ENCODE measurements at places on chromosomes 1 and 21. TPM values are rescaled to one million over a fixed set of nuclear protein-coding genes. Genes with fewer than 3 reads are reported as not detected.

Gene CHAF1B
- total RNA-seq: 9.2 TPM

DNA sequence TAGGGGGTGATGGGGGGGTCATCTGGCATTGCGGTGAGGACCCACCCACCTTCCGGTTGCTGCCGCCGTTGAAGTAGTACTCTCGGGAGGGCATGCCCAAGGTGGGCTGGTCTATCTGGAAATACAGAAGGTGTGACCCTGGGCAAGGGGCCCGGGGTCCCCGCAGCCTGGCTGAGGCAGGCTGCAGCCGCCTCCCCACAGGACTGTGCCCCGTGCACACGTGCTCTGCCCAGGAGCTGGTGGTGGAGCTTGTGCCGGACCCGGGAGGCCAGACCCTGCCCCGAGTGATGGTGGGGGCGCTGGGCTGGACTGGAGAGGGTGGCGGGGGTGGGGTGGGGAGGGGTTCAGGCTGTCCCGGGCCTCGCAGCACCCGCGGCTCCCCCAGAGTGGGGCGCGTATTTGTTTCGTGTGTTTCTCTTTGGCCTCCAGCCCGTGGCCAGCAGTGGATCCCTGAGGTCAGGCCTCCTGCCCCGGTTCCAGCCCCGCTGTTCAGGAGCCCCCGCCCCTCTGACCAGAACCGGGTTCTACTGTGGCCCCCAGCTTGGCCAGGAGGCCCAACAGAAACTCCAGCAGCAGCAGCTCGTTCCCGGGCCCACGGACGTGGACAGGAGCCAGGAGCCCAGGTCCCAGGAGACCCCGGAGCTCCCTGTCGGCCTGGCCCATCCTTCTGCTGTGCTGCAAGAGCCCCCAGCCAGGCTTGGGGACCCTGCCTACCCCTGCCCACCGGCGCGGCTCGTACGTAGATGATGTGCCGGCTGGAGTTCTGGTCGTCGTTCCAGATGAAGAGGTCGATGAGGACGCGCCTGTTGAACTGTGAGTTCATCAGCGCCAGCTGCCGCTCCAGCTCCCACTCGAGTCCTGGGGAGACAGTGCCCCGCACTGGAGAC is 19.2 kb downstream of the PRXL2B start:
- no peak overlapping the region for H3K27ac ChIP-seq
- H3K27me3 ChIP-seq: peaks cover 28% of the 10 kb centered on the region
- no peak for DNase-seq
- no peaks in the 10 kb centered on the region for H3K4me1 ChIP-seq
- no peak overlapping the region for H3K4me3 ChIP-seq
- no peaks in the 10 kb centered on the region for H3K36me3 ChIP-seq

Gene PLEKHA6
- total RNA-seq: 34.0 TPM

Gene LYST
- total RNA-seq: 8.0 TPM

Gene TDRD10
- 0.31 TPM for total RNA-seq

Gene PDC
- not detected for total RNA-seq

Gene HSD3B2
- total RNA-seq: 0.32 TPM

GRCh38 chr1:96016219-96016618 is 705.4 kb upstream of the PTBP2 start:
- H3K4me3 ChIP-seq: no peak overlapping the region
- no peaks in the 10 kb centered on the region for H3K36me3 ChIP-seq
- H3K4me1 ChIP-seq: peaks cover 21% of the 10 kb centered on the region
- H3K27me3 ChIP-seq: no peaks in the 10 kb centered on the region
- no peak overlapping the region for H3K27ac ChIP-seq
- DNase-seq: no peak

Gene KRTAP21-2
- total RNA-seq: not detected

- H3K27ac ChIP-seq: no peak overlapping the region
- H3K4me3 ChIP-seq: no peak overlapping the region
- DNase-seq: no peak
- H3K4me1 ChIP-seq: no peaks in the 10 kb centered on the region
These were observed 67.7 kb downstream of the ALG6 start for GRCh38 chr1:63435161-63435560.

GRCh38 chr1:247552231-247552630 is 3.3 kb downstream of the GCSAML start:
- no peak for DNase-seq
- no peaks in the 10 kb centered on the region for H3K27me3 ChIP-seq
- H3K4me1 ChIP-seq: no peaks in the 10 kb centered on the region
- H3K4me3 ChIP-seq: no peak overlapping the region

DNA sequence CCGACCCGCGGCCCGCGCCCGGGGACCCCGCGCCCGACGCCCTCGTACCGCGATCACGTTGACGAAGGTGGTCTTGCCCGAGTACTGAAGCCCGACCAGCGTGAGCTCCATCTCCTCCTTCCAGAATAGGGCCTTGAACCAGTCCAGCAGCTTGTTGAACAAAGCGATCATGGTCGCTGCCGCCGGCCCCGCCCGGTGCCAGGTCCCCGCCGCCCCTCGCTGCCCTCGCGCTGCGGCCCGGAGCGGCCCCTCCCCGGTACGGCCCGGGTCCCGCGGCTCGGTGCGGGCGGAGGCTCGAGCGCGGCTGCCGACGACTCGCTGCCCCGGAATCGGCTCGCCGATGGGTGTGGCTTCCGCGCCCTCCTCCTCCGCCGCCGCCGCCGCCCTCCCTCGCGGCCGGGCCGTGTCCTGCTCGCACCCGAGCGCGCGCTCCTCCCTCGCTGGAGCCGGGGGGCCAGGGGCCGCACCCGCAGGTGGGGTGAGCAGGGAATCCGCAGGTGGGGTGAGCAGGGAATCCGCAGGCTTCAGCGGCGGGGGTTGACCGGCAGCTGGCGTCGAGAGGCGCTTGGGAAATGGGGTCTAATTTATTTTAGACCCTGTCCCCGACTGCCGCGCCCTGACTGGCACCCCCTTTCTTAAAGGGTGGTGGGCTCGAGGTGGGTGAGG is at the start of gene ARL8A:
TSS of gene ARL8A (minus strand) at position 336 of the 666 bp plus-strand sequence. CDS start at position 171, 165 bp downstream.
- H3K27ac ChIP-seq: peak within 1 kb of the TSS; percentile 98
- no peaks in the 10 kb centered on the region for H3K27me3 ChIP-seq
- H3K4me3 ChIP-seq: peak within 1 kb of the TSS; percentile 86
- H3K4me1 ChIP-seq: peaks cover 19% of the 10 kb centered on the region

- no peaks in the 10 kb centered on the region for H3K27me3 ChIP-seq
- peaks cover 48% of the 10 kb centered on the region for H3K4me1 ChIP-seq
- no peak for DNase-seq
- peak within 1 kb of the TSS; percentile 92 for H3K27ac ChIP-seq
- no peak within 1 kb of the TSS for H3K4me3 ChIP-seq
These were observed at the start of gene ANGPTL1 for GRCh38 chr1:178870944-178871343. TSS of gene ANGPTL1 (minus strand) at chr1:178871077. CDS start at chr1:178865776, 5,301 bp downstream.

Gene CNR2
- total RNA-seq: not detected

DNA sequence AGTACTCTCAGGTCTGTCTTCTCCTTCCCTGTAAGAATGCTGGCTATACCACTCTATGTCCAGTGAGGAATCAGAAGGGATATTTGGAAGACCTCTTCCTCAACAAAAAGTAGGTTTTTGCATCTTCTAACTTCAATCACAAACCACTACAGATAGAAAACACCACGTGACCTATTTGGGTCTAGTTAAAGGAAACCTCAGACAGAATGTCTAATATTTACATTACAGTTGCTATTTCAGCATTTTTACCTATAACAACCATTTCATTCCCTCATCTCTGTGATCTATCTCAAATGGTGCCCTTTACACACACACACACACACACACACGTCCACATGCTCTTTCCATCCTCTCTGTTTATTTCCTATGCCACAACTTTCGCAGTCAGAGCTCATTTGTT is 7.9 kb upstream of the ADORA3 start:
- H3K36me3 ChIP-seq: no peaks in the 10 kb centered on the region
- no peaks in the 10 kb centered on the region for H3K27me3 ChIP-seq
- H3K4me3 ChIP-seq: no peak overlapping the region
- peaks cover 13% of the 10 kb centered on the region for H3K4me1 ChIP-seq

DNA sequence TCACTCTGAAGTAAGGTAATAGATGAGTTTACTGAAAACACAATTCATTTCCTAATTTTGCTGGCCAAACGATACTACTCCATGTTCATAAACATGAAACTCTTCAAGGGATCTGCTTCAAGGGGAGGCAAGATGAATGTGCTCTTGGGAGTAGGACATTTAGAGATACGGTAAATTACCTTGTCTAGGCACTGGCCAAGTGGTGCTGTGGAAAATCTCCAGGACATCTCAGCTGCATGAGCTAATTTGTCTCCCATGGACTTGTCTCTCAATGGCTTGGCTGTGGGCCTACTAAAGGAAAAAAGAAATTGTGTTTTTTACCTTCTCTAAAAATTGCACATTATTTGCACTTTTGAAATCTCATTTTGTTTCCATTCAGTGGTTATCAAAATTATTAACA is 780.6 kb downstream of the LTN1 start:
- no peak overlapping the region for H3K4me3 ChIP-seq
- no peaks in the 10 kb centered on the region for H3K27me3 ChIP-seq
- no peaks in the 10 kb centered on the region for H3K36me3 ChIP-seq

Gene PRR9
- total RNA-seq: not detected

- no peaks in the 10 kb centered on the region for H3K36me3 ChIP-seq
- H3K4me1 ChIP-seq: peaks cover 25% of the 10 kb centered on the region
- no peak overlapping the region for H3K27ac ChIP-seq
- DNase-seq: no peak
These were observed 8.2 kb upstream of the CAP1 start for GRCh38 chr1:40032240-40032891.

DNA sequence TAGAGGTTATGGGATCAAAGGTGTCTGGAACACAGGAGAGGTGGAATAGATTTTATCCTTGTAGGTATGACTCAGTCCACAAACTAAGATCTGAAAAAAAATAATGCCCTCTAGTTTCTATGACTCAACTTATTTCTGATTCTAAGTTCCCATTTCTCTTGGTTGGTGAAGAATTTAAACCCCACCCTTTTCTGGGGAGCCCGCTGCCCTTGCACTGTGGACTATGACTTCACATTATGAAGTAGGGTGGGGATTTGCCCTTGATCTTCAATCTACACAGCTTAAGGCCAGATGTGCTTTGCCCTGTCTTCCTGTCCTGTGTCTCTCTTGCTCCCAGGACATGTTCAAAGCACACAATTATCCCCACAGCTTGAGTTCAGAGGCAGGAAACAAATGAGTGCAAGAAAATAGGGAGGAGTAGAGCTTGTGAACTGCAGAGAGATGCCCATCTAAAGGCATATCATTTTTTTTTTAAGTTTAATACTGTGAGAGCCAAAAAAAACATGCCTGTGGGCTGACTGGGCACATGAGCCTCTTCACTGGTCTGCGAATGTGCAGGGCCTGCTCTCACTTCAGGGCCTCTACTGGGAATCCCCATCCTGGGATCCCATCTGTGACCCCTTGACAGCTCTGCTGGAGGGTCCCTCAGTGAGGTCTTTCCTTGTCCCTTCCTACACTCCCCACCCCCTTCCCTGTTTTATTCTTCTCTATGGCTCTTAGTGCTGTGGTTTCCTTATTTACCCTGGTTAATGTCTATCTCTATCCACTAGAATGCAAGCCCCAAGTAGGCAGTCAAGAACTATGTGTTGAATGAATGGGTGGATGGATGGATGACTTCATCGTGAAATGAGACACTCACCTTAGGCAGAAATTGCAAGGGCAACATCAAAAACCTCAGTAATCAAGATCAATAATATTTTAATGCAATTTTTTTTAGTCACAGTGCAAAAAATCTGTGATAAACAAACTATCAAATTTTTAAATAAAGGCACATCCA is 61.5 kb downstream of the CD58 start:
- no peaks in the 10 kb centered on the region for H3K36me3 ChIP-seq
- no peak for DNase-seq
- H3K27me3 ChIP-seq: no peaks in the 10 kb centered on the region
- H3K27ac ChIP-seq: no peak overlapping the region
- H3K4me3 ChIP-seq: no peak overlapping the region

Gene OLIG2
- 0.35 TPM for total RNA-seq

- H3K4me1 ChIP-seq: no peaks in the 10 kb centered on the region
- no peak for DNase-seq
- H3K4me3 ChIP-seq: no peak overlapping the region
- H3K27ac ChIP-seq: no peak overlapping the region
These were observed 152.2 kb upstream of the SGIP1 start for GRCh38 chr1:66381621-66382275.

Gene NBPF3
- 18.6 TPM for total RNA-seq

GRCh38 chr1:41362749-41363590 is 1.7 kb downstream of the FOXO6 start:
- H3K4me3 ChIP-seq: peak overlapping the region; percentile 76
- DNase-seq: no peak
- peak overlapping the region; percentile 63 for H3K27ac ChIP-seq

DNA sequence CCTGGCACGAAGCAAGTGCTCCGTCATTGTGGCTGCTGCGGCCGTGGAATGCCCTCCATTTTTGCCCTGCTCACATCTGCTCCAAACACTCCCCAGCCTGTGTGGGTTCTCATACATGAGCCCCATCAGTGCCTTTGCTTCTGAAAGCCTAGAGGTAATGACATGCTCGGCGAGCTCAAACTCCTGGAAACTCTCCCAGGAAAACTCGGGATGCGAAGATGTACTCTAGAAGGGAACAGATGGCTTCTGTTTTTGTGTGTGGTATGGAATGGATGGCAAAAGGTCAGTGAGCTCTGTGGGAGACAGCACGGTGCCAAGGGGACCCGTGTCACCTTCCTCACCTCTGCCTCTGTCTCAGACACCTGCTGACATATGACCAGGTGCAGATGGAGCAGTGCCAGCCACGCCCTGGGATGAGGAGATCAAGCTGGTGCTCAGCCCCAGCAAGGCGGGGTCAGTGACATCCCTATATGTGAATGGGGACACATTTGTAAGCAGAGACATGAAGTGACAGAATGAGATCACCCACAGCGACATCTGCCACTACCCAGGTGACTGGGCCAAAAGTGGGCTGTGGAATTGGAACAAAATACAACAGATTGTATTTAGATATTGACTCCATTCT is 84.1 kb upstream of the COX20 start:
- no peaks in the 10 kb centered on the region for H3K36me3 ChIP-seq
- no peak overlapping the region for H3K27ac ChIP-seq
- DNase-seq: no peak
- H3K4me3 ChIP-seq: no peak overlapping the region
- H3K27me3 ChIP-seq: no peaks in the 10 kb centered on the region

DNA sequence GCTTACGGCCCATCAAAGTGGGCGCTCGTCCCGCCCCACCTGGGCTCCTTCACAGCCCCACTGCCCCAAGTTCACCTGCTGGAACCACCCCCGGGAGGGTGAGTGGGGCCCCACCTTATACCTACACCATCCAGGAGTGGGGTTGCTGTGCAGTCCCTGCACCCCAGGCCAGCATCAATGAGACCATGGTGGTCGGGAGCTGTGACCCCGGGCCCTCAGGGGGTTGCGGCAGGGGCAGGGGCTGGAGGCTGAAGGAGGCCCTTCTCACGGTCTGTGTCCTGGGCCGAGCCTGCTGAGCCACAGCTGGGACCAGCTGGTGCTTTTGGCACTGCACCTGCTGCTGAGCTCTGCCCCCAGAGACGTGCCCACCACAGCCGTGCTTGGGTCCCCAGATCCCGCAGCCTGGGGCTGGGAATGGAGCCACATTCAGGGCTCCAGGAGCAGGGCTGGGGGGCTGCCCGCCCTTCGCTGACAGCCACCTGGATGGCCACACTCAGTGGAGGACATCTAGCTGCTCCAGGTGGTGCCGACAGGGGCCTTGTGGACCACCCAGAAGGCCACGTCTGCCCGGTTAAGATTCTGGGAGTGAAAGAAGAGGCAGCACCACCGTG is 17.4 kb downstream of the ACTRT2 start:
- H3K27me3 ChIP-seq: peaks cover 27% of the 10 kb centered on the region
- peak; percentile 31 for DNase-seq
- no peaks in the 10 kb centered on the region for H3K36me3 ChIP-seq
- H3K4me1 ChIP-seq: no peaks in the 10 kb centered on the region
